COR-L47 (cell line): ENCODE measurements at places on chromosomes 2 and 18.
A peak's percentile ranks its signal among the peaks of the same experiment; 100 is the strongest.

DNA sequence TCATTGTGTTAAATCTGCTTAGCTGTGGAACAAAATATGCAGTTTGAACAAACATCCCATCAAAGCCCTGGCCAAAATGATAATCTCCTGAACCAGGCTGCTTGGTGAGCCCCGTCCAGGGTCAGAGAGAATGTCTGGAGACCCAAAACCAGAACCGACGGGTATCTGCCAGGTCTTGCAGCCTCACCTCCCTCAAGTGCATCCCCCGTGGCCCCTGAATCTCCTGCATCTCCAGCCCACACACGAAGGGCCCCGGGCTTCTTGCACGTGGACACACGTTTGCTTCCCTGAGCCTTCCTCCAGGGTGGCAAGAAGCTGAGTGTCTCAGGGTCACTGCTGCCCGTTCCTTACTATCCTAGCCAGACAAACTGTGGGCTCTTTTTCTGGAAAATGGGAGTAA lies 50.5 kb upstream of the PXDN start:
- DNase-seq, result no peak

- no peak for DNase-seq
Observed at GRCh38 chr18:2898186-2898640, 51.4 kb downstream of the EMILIN2 start.

DNA sequence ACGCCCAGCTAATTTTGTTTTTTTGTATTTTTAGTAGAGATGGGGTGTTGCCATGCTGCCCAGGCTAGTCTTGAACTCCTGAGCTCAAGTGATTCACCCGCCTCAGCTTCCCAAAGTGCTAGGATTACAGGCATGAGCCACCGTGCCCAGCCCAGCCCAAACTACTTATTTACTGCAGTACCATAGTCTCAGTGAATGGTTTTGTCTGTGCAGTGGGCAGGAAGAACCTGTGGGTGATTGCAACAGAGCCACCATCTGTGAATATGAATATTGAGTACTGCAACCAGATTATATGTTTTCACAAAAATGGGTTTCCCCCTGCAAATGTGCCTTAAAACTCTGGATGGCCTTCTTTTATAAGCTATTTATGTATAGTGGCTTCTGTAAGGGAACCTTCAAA lies 9.1 kb downstream of the MPPE1 start:
- DNase-seq, result no peak

DNA sequence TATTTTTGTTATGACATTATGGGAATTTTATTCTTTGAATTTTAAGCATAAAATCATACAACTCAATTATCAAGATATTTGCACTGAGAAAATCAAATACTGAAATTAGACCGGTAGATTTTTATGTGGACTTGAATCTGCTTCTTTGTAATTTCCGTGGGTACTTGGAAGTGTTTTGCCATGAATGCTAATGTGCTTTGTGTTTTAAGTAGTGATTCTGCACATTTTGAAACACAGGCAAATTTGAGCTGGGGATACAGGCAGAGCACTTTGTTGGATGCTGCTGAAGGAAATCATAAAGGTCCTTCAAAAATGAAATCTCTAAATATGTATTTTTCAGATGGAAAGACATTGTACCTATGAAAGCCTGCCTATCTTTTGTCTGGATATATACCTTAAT lies 446.3 kb upstream of the POU3F3 start:
- DNase-seq, result no peak

DNA sequence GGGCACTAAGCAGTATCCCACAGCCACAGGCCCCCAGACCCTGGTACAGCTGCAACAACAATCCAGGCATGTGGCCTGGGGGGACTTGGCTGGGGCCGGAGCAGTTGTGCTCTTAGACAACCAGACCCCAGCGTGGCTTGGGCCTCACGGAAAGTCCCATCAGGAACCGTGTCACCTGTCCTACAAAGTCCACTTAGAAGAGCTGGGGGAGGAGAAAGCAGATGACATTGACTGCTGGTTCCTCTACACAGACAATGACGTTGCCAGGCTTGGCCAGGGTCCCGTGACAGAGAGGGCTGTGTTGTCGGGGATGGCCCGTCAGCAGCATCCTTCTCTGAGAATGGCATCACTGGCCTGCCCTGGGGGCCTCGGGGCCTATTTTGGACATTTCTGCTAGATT lies 124.5 kb downstream of the SEPTIN10 start:
- DNase-seq, result no peak

DNA sequence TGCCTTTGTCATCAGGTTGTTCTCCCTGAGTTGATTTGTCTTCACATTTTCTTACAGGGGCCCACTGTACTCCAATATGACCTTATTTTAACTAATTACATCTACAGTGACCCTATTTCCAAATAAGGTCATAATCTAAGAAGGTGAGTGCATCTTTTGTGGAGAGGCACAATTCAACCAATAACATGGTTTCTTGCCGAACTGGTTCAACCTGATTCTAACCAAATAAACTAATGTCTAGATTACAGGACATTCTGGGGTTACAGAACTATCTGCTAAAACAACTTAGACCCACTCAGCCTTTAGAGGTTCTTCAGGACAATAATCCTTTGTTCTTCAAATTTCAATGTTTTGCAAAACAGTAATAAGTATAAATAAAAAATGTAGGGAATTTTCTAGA lies 496.5 kb upstream of the SOX11 start:
- DNase-seq, result no peak

GRCh38 chr2:120881981-120882788 lies 146.5 kb downstream of the GLI2 start:
- DNase-seq, result no peak

DNA sequence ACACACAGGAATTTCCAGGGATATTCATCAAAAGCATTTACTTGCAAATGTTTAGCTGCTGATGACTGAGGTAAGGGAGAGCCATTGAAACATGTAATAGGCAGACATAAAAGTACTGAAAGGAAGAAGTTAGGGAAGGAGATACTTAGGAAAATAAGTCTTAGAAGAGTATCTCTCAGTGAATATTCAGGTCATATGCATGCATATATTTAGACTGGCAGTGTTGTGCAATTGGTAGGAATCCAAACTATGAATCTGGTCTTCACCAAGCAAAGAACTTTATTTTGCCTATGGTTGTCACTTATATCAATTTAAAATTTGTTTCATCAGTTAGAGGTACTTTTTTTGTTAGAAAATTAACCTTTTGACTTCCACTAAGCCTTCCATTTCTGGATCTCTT lies 1490.7 kb downstream of the SUCLG1 start:
- no peak for DNase-seq

DNA sequence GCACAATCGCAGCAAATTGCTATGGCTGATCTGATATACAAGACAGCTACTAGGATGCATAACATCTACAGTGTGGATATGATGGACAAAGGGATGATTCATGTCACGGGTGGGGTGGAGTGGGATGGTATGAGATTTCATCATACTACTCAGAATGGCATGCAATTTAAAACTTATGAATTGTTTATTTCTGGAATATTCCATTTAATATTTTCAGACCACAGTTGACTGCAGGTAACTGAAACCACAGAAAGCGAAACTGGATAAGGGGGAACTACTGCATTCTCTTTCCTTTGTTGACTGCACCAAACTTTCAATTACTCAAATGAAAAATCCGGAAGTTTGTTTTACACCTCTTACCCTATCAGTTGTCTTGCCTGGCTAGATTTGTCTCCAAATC lies 94.4 kb upstream of the NEUROD1 start:
- no peak for DNase-seq

DNA sequence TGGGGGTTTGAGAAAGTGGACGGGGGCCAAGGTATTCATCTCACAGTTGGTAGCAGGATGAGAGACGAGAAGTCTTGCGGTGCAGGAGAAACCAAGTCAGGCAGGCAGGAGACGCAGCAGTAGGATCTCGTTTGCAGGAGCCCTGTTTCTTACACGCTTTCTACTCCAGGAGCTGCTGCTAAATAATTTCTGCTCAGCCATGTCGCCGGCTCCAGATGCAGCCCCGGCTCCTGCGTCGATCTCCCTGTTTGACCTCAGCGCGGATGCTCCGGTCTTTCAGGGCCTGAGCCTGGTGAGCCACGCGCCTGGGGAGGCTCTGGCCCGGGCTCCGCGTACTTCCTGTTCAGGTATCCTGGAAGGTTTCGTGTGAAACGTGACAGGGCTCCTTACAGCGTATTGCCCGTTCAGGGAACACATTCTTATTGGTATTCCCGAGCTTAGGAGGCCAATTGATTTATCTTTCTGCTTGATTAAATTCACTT lies 494 bp downstream of the ANKZF1 start:
- DNase-seq, result peak; percentile 16

DNA sequence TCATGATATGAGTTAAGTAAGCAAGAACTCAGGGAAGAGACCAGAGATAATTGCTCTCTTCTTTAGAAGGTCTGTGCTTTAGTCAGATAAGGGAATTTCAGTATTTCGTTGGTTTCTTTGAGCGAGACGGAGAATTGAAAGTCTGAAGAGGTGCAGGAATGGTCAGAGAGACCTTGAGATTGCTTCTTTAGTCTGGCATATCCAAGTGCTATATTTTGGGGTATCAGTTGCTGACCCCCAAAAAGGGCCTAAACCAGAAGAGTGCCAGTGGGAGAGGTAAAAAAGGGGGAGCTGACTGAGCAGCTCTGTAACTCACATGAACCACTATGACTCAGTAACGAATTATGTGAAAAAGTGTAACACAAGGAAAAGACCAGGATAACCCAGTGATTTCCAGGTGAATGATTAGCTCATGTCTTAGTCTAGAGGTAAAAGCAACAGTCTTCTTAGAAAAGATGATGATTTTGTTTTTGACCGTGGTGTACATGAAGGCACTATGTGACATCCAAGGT lies 932.9 kb downstream of the TDRD15 start:
- no peak for DNase-seq

DNA sequence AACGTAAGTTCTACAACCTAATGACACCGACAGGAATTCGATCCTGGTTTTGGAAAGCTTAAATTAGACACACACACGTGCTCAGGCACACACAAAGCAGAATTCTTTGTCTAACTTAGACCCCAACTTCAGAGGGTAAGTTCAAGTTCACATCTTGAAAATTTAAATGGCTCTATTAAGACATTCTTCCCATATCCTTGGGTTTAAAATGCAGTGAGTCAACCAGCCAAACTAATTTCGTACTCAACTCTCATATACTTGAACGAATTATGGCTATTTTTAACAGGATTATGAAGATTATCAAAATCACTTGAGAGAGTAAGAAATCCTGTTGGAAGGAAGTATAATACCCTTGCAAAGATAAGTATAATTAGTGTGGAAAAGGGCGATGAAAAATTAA lies 53.2 kb upstream of the ARL4C start:
- no peak for DNase-seq

- DNase-seq, result no peak
Observed at GRCh38 chr2:3703757-3704355, 481 bp downstream of the DCDC2C start.

DNA sequence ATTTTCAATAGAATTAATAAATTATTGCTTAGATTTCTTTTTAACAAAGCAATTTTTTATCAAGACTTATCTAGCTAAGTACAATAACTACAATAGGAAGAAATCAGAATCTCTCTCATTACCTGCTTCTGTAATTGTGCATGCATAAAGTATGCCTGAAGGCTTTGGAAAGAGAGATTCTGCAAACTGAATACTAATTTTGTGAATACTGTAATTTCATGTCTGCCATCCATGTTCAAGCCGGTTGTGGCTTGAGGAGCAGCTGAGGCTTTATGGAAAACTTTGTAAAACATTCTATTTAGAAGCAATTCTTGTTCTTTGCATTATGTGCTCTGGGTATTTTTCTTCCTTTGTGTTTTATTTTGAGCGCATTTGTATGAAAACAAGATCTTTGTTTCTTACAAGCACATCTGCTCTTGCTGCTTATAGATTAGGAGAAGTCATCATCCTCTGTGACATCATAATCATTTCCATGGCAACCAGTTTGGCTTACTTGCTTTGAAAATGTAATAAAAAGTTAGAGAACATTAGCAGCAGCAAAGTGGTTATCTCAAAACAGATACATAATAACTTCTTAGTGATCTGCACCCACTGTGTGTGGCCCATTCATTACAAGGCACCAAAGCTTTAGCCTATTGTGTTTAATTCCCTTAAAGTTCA lies 16.0 kb upstream of the IKZF2 start:
- no peak for DNase-seq

- peak; percentile 30 for DNase-seq
Observed at GRCh38 chr2:106956879-106957278, 70.9 kb upstream of the ST6GAL2 start.

DNA sequence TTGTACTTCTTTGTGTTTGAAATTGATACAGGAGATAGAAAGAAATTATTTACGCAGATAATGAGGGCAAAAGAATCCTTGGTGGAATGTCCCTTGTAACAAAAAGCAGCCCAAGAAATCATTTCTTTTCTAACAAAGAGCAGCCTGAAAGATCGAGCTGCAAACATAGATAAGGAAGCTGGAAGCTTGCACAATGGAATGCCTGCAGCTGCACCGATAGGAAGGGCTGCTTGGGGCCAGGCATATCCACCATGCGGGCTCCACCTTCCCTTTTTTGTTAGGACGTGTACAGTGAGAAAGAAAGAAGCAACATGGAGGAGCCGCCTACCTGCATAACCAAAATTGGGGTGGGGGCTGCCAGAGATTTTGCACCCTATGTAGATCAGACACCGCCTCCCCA lies 568.7 kb downstream of the METTL4 start:
- no peak for DNase-seq

- DNase-seq, result no peak
Observed at GRCh38 chr2:85327160-85327821, 498 bp downstream of the TGOLN2 start.

GRCh38 chr18:22355598-22355997 lies 62.1 kb downstream of the CTAGE1 start:
- no peak for DNase-seq

- no peak for DNase-seq
Observed at GRCh38 chr2:163801486-163801885, 65.7 kb upstream of the FIGN start.

DNA sequence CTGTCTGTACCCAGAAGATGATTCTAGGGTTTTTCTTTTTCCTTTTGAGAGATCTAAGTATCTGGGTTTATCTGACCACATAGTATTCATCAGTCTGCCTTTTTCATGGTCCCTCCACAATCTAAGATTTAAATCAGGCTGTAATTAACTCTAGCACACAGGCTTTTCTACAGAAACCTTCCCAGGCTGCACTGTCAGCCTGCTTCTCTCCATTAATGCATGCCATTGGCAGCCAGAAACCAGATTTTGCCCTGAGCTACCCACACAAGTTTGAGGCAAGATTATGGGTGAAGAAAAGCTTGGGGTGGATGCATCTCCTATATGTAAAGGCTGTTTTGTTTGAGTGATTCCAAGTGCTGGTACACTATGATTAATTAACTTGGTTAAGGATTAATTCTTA lies 45.7 kb upstream of the EML4 start:
- no peak for DNase-seq

- DNase-seq, result no peak
Observed at GRCh38 chr18:52816121-52816520, 476.1 kb downstream of the DCC start.

DNA sequence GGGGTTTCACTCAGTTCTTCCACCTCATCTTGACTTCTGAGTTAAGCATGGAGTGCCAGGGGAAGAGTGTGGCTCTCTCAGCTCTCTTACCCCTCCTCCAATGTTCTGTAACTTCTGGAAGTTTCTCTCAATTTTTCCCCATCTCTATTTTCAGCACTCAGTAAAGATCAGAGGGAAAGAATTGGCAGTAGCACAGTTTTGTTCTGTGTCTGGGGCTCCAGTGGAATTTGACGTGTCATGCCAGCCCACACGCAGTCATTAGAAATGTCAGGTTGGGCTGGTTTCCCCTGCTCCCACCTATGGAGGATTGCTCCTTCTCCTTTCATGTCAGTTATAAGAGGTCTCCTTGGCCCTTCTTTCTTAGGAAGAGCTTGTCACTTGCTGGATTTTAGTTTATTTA lies 104.6 kb upstream of the COL3A1 start:
- no peak for DNase-seq

- no peak for DNase-seq
Observed at GRCh38 chr2:26628561-26629345, 12.4 kb downstream of the CIB4 start.
